ENCODE measurements at places on chromosomes 2 and 18. TPM values are rescaled to one million over a fixed set of nuclear protein-coding genes. Genes with fewer than 3 reads are reported as not detected.

- H3K27ac ChIP-seq, result no peak overlapping the region
- H3K4me1 ChIP-seq, result no peaks in the 10 kb centered on the region
- H3K4me3 ChIP-seq, result no peak overlapping the region
- H3K27me3 ChIP-seq, result no peaks in the 10 kb centered on the region
- H3K36me3 ChIP-seq, result no peaks in the 10 kb centered on the region
- DNase-seq, result no peak
These were observed 1539.5 kb upstream of the CELF4 start for GRCh38 chr18:39105104-39105503.

DNA sequence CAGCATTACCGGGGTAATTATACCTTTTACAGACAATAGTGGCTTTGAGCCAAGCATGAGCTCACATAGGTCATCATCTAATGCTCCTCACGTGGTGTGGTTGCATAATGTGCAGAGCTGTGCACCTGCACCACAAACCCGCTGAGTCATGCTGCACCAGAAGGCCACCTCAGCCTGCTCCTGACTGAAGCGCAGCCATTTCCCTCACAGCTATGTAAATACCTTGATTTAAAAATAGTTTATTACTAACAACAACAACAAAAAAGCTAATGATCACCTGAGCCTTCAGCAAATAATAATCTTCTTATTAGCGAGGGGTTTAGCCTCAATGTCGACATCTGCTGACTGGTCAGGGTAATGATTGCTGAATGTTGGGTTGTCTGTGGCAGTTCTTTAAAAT, 238.8 kb downstream of the MBD5 start:
- H3K4me1 ChIP-seq, result no peaks in the 10 kb centered on the region
- no peaks in the 10 kb centered on the region for H3K27me3 ChIP-seq
- DNase-seq, result no peak
- no peak overlapping the region for H3K27ac ChIP-seq
- H3K36me3 ChIP-seq, result no peaks in the 10 kb centered on the region

- no peak for DNase-seq
- no peaks in the 10 kb centered on the region for H3K36me3 ChIP-seq
- no peak overlapping the region for H3K4me3 ChIP-seq
- H3K27ac ChIP-seq, result no peak overlapping the region
- no peaks in the 10 kb centered on the region for H3K4me1 ChIP-seq
These were observed 215.4 kb downstream of the DOK6 start for GRCh38 chr18:69616114-69616513.

The LONRF2 gene
- total RNA-seq, result 0.20 TPM

The EMX1 gene
- 0.57 TPM for total RNA-seq

The ALPI gene
- total RNA-seq, result not detected

All from CD8-positive, alpha-beta memory T cell (primary cell).